ENCODE measurements at places on chromosomes 7 and 10. TPM values are rescaled to one million over a fixed set of nuclear protein-coding genes. Genes with fewer than 3 reads are reported as not detected.
A peak's percentile ranks its signal among the peaks of the same experiment; 100 is the strongest.

LIPN gene
- not detected for total RNA-seq

SP8 gene
- not detected for total RNA-seq

KIF11 gene
- total RNA-seq = 10.2 TPM

GNB2 gene
- 292 TPM for total RNA-seq

ELMO1 gene
- total RNA-seq = 4.2 TPM

GRCh38 chr10:82313401-82313800 lies 438.4 kb downstream of the NRG3 start:
- no peaks in the 10 kb centered on the region for H3K36me3 ChIP-seq
- H3K4me3 ChIP-seq = no peak overlapping the region
- no peak overlapping the region for H3K27ac ChIP-seq
- DNase-seq = no peak
- no peaks in the 10 kb centered on the region for H3K4me1 ChIP-seq

DNA sequence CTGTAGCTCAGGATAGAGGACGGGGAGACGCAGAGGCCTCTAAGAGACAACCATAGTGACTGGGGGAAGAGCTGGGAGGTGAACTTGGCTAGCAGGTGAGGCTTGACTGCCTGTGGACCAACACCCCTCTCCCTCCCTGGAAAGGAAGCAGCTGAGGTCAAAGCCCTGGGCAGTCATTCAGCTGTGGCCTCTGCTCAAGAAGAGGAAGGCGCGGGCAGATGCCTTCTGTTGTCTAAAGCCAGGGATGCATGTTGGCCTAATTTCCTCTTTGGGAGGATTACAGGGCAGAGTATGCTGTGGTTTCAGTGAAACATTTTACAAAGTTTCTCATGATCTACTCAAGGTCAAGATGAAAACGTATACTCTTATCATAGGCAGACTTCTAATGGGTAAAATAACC lies 327.1 kb downstream of the PRPF18 start:
- H3K4me1 ChIP-seq = no peaks in the 10 kb centered on the region
- DNase-seq = no peak
- H3K36me3 ChIP-seq = no peaks in the 10 kb centered on the region

- no peaks in the 10 kb centered on the region for H3K36me3 ChIP-seq
- H3K4me1 ChIP-seq = no peaks in the 10 kb centered on the region
- H3K4me3 ChIP-seq = no peak overlapping the region
- no peak for DNase-seq
- H3K27me3 ChIP-seq = no peaks in the 10 kb centered on the region
- H3K27ac ChIP-seq = no peak overlapping the region
Measured at GRCh38 chr7:119640861-119641260, 632.1 kb upstream of the KCND2 start.

DNA sequence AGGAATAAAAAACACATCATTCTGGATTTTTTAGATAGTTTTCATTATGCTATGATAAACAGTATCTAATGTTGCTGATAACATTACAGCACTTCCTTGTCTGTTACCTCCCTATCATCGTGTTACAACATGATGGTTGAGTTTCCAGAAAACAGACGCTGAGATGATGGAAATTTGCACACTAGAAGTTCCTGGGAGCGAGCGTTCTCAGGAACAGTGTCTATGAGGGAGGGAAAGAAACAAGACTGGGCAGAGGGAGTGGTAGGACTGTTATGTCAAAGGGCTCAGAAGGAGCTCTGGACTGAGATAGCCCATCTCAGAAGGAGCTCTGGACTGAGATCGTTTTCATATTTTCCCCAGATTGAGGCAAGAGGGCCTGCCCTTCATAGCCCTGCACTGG lies 121.6 kb downstream of the REEP3 start:
- H3K4me1 ChIP-seq = no peaks in the 10 kb centered on the region
- H3K36me3 ChIP-seq = no peaks in the 10 kb centered on the region
- no peak for DNase-seq
- no peak overlapping the region for H3K4me3 ChIP-seq
- no peak overlapping the region for H3K27ac ChIP-seq

GRCh38 chr7:108605559-108606201 lies 36.0 kb downstream of the DNAJB9 start:
- no peaks in the 10 kb centered on the region for H3K27me3 ChIP-seq
- H3K4me1 ChIP-seq = no peaks in the 10 kb centered on the region
- no peak for DNase-seq
- H3K27ac ChIP-seq = no peak overlapping the region

DNA sequence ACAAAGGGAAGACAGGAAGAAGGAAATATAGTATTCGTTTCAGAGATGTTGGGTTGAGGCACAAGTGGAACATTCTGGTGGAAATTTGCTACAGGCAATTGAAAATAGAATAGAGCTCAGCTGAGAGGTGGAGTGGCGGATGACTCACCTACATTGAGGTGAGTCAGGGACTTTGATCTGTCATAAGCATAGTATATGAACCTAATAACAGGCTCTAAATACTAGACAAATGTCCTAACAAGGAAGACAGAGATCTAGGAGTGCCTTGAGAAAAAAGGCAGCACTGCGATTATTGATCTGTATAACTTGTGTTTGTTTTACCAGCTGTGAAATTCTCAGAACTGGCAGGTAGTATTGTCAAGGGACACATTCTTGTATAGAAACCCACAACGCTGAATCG lies 907 bp upstream of the IFRD1 start:
- peaks cover 8% of the 10 kb centered on the region for H3K4me1 ChIP-seq
- H3K27ac ChIP-seq = peak overlapping the region; percentile 93
- H3K36me3 ChIP-seq = no peaks in the 10 kb centered on the region
- peak overlapping the region; percentile 66 for H3K4me3 ChIP-seq

DNA sequence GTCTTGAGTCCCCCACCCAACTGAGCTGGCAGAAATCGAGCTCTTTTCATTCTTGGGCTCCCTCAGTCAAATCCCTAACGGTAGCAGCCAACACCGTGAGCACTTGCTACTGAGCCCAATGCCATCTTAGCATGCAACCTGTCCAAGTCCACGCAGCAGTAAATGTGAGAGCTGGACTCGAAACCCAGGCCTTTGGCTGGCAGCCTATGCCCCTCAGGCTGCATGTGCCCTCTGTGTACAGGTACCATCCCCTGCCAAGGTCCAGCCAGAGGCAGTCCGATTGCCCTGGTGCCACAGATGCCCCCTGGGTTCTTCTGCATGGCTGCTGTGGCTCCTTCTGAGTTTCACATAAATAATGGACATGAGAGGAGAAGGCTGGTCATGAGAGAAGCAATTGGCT lies 1.2 kb upstream of the TMEM273 start:
- H3K4me1 ChIP-seq = no peaks in the 10 kb centered on the region
- no peak overlapping the region for H3K27ac ChIP-seq
- no peaks in the 10 kb centered on the region for H3K36me3 ChIP-seq
- no peaks in the 10 kb centered on the region for H3K27me3 ChIP-seq
- no peak for DNase-seq

DNA sequence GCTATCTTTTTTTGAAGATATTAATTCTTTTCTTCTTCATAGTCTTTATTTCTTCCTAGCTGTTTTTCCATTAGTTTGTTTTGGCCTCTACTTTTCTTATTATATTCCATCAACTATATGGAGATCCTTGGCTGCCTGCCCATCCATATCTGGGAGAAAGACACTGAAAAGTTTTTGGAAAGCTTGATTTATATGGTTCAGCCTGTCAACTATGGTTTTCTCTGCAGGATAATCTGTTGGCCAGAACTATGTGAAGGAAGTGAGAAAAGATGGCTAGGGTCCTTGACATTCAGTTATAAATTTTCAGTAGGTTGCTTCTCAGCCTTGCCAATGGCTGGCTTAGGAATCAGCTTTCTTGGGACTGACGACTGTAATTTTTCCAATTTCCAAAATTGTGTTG lies 10.0 kb upstream of the CDK14 start:
- no peaks in the 10 kb centered on the region for H3K36me3 ChIP-seq
- H3K27me3 ChIP-seq = no peaks in the 10 kb centered on the region
- H3K4me1 ChIP-seq = no peaks in the 10 kb centered on the region
- no peak overlapping the region for H3K4me3 ChIP-seq
- DNase-seq = no peak

DNA sequence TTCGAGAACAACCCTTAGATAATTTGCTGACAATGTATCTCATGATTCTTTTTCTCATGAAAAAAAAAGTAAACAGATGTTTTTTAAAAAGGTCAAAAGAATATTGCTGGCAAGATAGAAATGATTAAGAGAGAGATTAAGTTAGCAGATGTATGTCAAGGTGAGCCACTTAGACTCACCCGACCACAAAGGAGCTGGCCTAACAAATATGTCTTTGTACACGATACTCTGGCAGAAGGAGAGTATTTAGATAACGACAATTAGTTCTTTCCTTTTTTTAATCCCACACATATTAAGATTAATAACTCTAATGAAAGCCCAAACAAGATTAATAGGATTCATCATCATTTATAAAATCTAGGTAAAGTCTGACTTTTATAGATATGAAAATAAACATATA lies 156.7 kb downstream of the RAPGEF5 start:
- no peak for DNase-seq
- H3K4me1 ChIP-seq = no peaks in the 10 kb centered on the region
- no peaks in the 10 kb centered on the region for H3K27me3 ChIP-seq
- H3K4me3 ChIP-seq = no peak overlapping the region
- H3K27ac ChIP-seq = no peak overlapping the region
- no peaks in the 10 kb centered on the region for H3K36me3 ChIP-seq

DNA sequence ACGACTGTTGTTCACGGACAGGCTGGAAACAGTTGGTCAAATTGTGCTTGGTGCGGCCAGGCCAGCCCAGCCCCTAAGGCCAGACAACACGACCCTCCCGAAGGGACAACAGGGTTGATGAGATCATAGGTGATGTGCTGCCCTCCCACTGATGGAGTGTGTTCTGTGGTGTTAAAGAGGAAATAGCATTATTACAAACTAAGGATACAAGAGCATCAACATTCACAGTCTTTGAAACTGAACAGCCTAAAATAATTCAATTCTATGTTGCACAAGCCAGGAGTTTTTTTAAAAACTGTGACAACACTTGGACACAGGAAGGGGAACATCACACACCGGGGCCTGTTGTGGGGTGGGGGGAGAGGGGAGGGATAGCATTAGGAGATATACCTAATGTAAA lies 87.6 kb downstream of the FAM53B start:
- H3K36me3 ChIP-seq = no peaks in the 10 kb centered on the region
- no peaks in the 10 kb centered on the region for H3K27me3 ChIP-seq
- no peak for DNase-seq
- H3K4me3 ChIP-seq = no peak overlapping the region
- no peaks in the 10 kb centered on the region for H3K4me1 ChIP-seq

GRCh38 chr7:98831641-98832221 lies 38.1 kb downstream of the TMEM130 start:
- H3K27me3 ChIP-seq = no peaks in the 10 kb centered on the region
- no peaks in the 10 kb centered on the region for H3K4me1 ChIP-seq
- H3K4me3 ChIP-seq = no peak overlapping the region

- H3K27ac ChIP-seq = no peak overlapping the region
- no peaks in the 10 kb centered on the region for H3K36me3 ChIP-seq
- H3K4me3 ChIP-seq = no peak overlapping the region
- H3K27me3 ChIP-seq = no peaks in the 10 kb centered on the region
- no peaks in the 10 kb centered on the region for H3K4me1 ChIP-seq
- DNase-seq = no peak
Measured at GRCh38 chr7:158228986-158229385, 358.6 kb downstream of the PTPRN2 start.

- no peaks in the 10 kb centered on the region for H3K4me1 ChIP-seq
- H3K4me3 ChIP-seq = no peak overlapping the region
- no peaks in the 10 kb centered on the region for H3K36me3 ChIP-seq
Measured at GRCh38 chr7:45400680-45401079, 173.5 kb upstream of the ADCY1 start.

DNA sequence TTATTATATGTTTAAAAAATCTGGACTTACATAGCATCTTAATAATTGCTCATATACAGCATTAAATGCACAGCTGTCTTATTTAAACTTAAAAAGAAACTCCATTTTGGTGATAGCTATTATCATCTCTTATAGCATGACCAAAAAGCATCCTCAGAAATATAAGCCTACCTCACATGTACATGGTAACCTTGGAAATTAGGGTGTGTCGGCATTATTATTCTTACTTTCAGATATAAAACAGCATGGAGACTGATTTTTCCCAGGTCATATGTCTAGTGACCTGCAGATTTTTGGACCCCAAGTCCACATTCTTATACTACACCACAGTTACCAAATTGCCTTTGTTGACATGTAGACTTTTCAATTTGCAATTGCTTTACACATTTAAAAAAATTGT lies 29.1 kb upstream of the ITGB1 start:
- H3K27ac ChIP-seq = no peak overlapping the region
- H3K27me3 ChIP-seq = no peaks in the 10 kb centered on the region
- peaks cover 3% of the 10 kb centered on the region for H3K4me1 ChIP-seq
- H3K36me3 ChIP-seq = no peaks in the 10 kb centered on the region
- DNase-seq = no peak
- no peak overlapping the region for H3K4me3 ChIP-seq

- H3K4me1 ChIP-seq = no peaks in the 10 kb centered on the region
- H3K27ac ChIP-seq = no peak overlapping the region
- H3K27me3 ChIP-seq = no peaks in the 10 kb centered on the region
Measured at GRCh38 chr7:151038951-151039849, 9.1 kb upstream of the ASIC3 start.

DNA sequence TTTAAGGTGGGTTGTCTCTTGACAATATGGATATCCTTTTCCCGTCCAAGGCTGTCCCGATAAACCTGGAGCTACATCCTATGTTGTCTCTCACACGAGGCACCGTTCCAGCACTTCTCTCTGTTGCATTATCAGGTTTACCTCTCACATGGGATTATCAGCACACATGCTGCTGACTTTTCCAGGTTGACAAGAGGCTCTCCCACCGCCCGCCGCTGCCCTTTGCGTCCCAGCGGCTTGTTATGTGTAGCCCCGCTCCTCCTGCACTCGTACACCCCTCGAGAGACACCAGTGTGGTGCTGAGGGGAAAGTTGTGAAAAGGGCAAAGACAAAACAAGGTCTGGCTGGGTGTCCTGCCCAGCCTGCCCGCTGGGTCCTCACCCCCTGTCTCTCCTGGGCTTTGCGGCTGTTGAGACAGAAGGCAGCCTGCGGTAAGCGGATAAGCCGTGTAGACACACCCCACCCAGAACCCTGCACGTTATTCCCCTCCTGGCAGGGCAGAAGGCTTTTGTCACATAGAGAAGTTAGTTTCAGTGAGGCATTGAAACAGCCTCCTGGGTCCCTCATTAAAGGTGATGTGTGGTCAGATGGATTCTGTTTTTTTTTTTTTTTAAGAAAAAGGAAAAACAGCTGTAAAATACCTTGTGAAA lies 38.7 kb downstream of the UBE3C start:
- H3K27me3 ChIP-seq = no peaks in the 10 kb centered on the region
- no peaks in the 10 kb centered on the region for H3K4me1 ChIP-seq
- H3K27ac ChIP-seq = no peak overlapping the region
- DNase-seq = no peak
- H3K4me3 ChIP-seq = no peak overlapping the region

- H3K36me3 ChIP-seq = no peaks in the 10 kb centered on the region
- no peak overlapping the region for H3K4me3 ChIP-seq
- no peak overlapping the region for H3K27ac ChIP-seq
- H3K4me1 ChIP-seq = no peaks in the 10 kb centered on the region
- DNase-seq = no peak
Measured at GRCh38 chr7:8511855-8512254, 78.4 kb downstream of the NXPH1 start.

DNA sequence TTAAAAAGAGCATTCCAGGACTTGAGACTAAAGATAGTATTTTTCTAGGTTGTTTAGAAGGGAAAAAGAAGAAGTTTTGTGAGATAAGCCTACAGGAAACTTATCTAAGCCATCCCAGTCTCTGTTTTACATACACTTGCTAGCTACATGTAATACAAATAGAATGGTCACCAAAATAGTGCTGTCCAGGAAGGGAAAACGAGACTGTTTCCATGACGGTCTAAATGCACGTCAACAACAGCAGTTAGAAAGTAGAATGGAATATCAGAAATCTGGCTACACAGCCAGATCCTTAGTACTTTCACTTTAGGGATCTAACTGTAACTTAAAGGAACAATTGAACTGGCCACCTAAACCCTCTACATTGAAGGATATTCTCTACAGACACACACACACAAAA lies 117.6 kb downstream of the TSPAN12 start:
- H3K27ac ChIP-seq = no peak overlapping the region
- no peaks in the 10 kb centered on the region for H3K36me3 ChIP-seq
- no peaks in the 10 kb centered on the region for H3K27me3 ChIP-seq

Data from colonic mucosa (tissue), 4 donors.